ENCODE measurements at places on chromosomes 6 and 20. TPM values are rescaled to one million over a fixed set of nuclear protein-coding genes. Genes with fewer than 3 reads are reported as not detected.

DNA sequence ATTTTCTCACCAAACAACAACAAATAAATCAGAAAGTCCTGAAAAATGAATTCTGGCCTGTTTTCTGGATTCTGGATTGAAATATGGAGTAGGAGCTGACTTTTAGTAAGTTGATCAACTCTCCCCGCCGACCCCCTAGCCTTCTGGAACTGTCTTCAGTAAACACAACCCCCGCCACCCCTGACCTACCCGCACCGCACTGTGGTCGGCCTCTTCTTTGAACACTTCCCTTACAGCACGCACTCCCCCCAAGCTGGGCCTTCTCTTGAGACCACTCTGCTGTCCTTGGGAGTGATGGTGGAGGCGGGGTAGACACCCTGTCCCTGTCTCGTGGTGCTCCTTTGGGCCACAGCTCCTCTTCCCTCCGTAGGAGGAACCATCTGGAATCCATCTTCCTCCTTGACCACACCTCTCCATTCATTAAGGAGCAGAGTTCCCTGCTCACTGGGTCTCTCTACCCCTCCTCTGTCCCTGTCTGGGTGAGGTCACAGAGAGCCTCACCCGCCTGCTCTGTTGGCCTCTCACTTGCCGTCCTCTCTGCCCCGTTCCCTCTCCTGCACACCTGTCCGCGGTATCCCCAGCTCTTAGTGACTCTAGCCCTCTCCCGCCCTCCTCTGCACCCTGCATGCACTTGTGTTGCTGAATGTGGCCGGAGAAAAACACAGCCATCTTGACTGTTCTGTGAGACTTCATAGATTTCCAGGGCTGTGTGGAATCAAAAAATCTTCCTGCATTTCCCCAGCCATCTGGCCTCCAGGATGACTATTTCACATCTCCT, 19.1 kb downstream of the SYNJ2 start:
- DNase-seq, result no peak

LRP11 gene
- 30.6 TPM for total RNA-seq

- DNase-seq, result no peak
Observed at GRCh38 chr6:122107256-122107852, 292.1 kb upstream of the HSF2 start.

- no peak for DNase-seq
Observed at GRCh38 chr20:52179331-52180179, 12.0 kb downstream of the ZFP64 start.

DNA sequence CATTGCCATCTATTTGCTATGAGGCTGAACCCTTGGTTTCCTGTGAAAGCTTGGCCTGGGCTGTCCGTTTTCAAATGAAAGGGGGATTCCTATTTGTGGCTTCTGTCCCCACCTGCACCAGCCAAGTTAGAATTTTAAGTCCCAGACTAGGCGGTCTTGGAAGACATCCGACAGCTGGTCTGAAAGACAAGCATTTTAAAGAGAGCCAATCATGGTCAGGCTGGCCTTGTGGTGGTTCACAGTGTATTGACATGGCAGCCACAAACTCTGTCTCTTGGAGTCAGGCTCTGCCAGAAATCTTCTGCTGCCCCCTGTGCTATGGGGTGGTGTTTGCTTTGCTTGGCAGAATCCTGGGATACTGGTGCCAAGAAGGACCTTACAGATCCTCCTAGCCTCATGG, 319.2 kb upstream of the MOCS1 start:
- no peak for DNase-seq

- no peak for DNase-seq
Observed at GRCh38 chr6:168533414-168533813, 92.4 kb downstream of the SMOC2 start.

CPNE5 gene
- 6.9 TPM for total RNA-seq

DNA sequence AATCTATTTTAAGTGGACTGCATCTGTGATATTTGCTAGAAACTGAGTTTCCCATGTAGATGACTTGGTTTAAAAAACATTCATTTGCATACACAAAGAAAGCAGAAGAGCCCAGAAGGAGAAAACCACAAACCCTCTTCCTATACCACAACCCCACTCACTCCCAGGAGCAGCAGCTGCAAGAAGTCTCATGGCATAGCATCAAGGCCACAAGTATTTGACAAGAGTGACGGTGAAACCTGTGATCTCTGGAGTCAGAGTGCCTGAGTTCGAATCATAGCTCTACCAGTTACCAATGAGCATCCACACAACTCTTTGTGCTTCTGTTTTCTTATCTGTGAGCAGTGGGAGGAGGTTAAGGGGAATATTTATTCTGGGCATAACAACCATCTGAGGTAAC, 44.7 kb upstream of the SIRPG start:
- DNase-seq, result no peak

RIPOR3 gene
- not detected for total RNA-seq

DNA sequence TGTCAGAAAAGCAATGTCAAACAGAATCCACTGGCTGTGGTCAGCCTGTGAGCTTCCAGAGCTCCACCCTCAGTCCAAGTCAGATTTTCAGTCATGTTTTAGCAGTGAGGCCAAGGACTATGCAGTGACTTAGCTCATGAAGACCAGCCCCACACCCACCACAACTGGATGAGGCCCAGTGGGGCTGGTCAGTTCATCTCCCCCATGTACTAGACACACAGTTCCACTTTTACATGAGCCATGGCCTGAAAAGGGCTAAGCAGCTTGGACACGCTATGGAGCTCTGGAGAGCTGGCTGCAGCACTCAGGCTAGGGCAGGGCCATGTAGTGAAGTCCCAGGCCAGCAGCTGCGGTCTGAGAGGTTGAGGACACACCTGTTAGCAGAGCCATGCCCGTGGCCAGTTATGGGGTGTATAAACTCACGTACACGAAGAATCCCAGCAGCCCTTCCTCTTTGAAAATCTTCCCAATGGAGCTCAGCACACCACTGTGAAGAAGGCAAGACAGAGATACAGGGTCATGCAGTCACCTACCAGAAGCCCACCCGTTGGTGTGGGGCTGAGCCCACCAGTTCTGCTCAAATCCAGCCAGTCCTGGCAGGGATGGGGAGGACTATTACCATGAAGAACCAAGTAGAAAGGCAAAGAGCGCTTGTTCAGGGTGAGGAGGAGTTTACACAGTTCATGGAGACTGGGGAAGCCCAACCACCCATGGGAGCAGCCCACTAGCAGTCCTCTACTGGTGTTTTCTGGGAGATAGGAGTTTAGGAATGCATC, 10.6 kb downstream of the MTCH1 start:
- no peak for DNase-seq

DNA sequence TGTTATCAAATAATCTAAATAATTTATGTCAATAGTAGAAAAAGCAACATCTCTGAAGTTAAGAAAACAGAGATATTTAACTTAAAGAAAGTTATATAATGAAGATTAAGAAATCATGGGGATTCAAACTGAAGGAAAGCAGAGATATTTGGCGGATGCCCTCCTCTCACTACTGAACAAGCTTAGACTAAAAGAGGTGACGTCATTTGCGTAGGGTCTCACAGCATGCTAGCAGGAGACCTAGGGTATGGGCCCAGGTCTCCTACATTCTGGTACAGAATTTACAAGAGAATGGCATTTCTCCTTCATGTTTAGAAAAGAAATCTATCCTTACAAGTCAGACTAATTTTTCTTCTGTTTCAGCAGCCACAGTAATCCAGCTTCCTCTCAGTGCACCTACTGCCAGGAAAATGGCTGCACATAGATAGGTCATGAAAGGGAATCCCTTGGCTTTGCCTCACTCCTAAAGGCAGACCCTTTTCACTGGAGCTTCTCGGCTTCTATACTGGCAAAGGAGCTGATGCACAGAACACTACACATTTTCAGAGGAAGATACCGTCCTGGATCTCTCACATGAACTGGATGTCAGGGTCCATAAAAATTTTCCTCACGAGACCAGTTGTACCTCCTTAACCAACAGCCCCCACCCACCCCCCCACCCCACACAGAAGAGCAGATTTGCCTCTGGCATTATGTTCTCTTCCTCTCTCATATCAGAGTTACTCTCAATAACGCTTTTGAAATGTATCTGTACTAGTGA, 41.8 kb upstream of the DST start:
- DNase-seq, result no peak

DNA sequence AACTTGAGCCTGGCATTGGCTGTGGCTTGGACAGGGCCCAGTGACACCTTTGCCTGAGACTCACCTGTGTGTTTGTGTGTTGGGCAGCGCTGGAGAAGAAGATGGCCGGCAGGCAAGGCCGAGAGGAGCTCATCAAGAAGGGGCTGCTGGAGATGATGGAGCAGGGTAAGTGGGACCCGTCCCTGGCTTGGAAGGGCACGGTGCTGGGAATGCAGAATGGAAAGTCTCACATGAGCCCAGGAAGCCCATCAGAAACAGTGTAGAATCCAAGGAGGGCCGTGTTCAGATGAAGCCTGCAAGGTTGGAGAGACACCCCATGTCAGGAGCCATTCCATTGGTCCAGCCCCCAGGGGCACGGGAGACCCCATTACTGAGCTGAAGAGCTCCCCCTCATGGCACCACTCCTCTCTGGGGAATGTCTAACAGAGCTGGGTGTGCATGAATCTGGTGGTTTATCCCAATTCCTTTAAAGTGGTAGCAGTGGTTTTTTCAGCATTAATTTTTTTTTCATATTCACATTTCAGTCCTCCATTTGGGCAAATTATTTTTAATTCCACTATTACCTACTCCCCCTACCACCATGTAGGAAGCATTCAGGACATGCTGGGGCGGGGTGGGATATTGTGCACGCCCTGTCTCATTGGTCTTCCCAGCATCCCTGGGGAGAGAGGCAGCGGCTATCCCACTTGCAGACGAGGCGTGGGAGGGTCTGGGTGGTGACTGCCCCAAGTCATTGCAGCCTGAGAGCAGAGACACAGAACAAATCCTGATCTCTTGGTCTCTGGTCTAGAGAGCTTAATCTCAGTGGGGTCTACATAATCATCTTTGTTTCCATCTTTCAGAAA, 143.6 kb downstream of the PHACTR3 start:
- DNase-seq, result no peak

DNA sequence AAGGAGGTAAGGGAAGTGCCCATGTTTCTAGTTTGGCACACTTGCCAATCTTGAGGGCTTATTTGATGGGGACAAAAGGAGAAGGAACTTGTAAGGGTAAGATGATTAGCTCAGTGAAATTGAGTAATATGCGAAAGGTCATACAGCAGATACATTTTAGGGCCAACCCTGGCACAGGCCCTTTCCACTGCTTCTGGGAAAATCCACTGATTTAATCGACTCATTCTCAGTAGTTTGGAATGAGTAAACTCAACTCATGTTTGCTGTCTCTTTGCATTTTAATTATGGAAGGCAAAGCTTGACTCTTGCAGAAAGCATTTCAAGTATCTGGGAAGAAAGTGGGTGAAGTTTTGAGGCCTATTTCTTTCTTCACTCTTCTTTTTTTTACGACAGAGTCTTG, 20.0 kb downstream of the PHF20 start:
- DNase-seq, result no peak

KIF13A gene
- total RNA-seq, result 88.5 TPM

GRCh38 chr6:118825661-118826060, 68.3 kb upstream of the ASF1A start:
- DNase-seq, result no peak

C6orf141 gene
- 6.0 TPM for total RNA-seq

LIN28B gene
- total RNA-seq, result not detected

SLC25A27 gene
- total RNA-seq, result 0.66 TPM

NAPB gene
- total RNA-seq, result 11.4 TPM

DNA sequence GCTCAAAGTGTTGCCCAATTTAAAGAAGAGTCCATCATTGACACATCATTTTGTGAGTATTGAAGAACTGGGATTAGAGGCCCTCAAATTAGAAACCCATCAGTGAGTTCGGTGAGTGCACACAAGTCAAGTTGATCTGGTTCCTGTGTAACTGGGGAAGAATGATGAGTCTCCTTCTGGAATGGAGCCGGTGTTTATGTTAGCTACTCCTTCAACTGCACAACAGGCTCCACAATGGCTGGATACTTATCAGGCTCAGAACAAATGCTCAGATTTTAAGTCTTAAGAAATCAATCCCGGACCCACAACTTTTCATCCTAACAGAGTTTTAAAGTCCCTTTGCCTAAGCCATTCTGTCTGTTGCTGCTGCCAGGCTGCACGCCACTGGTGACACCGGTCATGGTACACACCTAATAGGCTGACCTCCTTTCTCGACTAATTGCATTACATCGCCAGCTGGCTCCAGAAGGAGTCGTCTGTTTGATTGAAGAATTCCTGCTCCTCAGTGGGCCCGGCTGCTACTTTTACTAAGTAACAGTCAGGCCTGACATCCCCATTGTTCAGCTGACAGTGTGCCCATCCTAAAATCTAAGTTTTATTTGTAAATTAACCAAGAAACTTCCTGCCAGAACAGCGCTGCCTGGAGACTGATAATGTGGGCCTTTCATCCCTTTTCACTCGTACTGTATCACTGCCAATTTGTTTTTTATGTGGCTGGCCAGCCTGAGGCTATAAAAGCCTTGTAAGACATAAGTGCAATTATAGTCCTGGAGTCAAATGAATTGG, 130.4 kb downstream of the INSM1 start:
- DNase-seq, result no peak

GRCh38 chr6:33206864-33207551, 1.3 kb upstream of the RING1 start:
- DNase-seq, result no peak

DNA sequence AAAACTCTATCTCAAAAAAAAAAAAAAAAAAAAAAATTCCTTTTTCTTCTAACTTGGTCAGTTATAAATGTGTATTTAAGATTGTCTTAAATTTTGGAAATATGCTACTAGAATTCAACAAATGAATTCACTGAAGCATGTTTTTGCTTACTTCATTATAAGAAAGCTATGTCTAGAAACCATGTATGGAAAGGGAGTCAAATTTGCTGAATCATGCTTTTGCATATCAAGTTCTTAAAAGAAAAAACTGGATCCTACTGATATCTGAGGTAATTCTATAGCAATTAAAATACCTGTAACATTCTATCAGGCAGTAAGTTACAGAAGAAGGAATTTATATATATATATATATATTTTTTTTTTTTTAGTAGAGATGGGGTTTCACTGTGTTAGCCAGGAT, 27.7 kb downstream of the AKIRIN2 start:
- no peak for DNase-seq

DNA sequence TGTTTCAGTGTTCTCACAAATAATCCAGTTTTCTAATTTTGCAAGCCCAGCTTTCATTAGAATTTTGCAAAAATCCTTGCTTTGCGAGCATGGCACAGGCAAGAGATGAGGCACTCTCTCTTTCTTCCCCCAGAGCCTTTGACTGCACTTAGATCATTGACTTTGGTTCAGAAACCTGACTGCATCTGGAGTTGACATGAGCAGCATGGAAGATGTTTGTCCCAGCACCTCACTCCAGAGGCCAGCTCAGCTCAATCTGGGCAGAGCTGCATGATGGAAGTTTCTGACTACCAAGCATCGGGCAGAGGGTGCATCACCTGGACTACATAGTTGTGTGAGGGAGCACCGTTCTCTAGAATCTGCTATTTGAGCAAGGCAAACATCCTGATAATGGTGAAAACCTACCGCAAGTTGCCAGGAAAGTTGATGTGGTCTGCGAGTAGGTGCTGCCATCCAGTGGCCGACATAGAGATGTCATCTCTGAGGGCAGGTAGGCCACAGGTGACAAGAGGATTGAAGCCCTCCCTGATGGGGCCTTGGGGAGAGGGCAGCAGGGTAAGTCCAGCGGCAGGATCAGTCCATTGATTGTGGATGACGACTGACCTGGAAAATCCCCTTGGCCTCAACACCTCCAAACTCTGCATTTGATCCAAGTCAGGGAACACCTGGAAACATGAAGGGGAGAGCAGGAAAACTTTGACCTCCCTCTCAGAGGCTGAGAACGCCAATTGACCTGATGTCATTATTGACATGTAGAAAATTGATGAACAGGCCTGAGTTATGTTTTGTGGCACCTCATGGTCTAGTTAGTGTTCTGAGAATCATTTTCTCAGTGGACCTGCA, 3.8 kb upstream of the LPA start:
- no peak for DNase-seq

All from pulmonary artery endothelial cell (primary cell).